Omental fat pad (tissue), 4 donors: ENCODE measurements at places on chromosomes 2 and 18.

GRCh38 chr2:64601785-64602391, 51.8 kb downstream of the SERTAD2 start:
- DNase-seq = no peak

- DNase-seq = no peak
Measured at GRCh38 chr2:65092791-65093190, 36.6 kb downstream of the CEP68 start.

- DNase-seq = no peak
Measured at GRCh38 chr18:44811572-44812125, 131.0 kb downstream of the SETBP1 start.

GRCh38 chr2:206833291-206833690, 67.9 kb downstream of the FASTKD2 start:
- DNase-seq = no peak

GRCh38 chr2:137842430-137842829, 121.8 kb upstream of the HNMT start:
- DNase-seq = no peak

DNA sequence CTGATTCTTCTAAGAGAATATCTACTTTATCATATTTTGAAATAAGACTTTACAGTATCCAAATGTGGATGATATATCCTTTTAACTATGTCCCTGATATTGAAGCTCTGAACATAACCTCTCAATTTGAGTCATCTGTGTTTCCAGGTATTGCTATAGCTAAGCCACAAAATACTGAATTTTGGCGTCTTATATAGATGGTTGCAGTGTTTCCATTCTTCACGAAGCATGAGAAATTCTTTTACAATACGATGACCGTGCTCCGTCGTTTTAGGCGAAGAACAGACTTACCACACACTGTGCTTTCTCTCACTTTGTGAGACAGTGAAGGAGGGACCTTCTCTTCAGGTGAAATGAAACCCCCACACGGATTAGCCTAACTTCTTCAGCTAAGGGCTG, 45.3 kb downstream of the LRRFIP1 start:
- no peak for DNase-seq

DNA sequence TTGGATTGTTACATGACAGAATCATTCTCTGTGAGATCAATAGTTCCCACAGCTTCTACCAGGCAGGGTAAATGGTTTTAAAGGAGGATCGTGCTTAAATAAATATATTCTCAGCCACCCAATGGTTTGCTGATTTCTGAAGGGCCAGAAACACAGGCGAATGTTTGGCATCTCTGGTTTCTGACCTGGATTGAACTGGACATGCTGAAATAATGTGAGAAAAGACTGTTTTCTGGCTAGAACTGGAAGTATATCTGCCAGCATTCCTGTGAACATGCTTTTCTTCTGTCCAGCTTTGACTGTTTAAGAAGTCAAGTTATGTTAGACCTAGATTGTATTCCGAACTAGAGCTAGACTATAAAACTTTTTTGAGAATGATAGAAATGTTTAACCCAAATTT, 77.1 kb upstream of the COL3A1 start:
- no peak for DNase-seq

DNA sequence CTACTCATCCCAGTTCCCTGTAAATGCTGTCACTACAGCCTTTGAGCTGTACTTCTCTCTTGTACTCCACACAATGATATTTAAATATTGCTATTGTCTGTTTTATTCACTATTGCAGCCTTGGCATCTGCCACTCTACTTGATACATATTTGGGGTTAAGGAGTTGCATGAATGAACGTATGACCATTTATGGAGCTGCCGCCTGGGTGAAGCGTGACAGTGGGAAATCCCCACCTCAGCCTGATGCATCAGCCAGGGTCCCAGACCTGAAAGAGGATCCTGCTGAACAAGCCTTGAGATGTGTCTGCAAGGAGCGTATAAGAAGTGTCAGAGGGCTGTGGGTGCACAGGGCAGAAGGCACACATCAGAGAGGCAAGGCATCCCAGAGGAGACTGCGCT, 39.1 kb downstream of the MRPL35 start:
- DNase-seq = no peak
